CD4-positive, alpha-beta T cell treated with Interleukin-2 at 100 ng/mL for 4 hours (primary cell): ENCODE measurements at places on chromosomes 7 and 10.

DNA sequence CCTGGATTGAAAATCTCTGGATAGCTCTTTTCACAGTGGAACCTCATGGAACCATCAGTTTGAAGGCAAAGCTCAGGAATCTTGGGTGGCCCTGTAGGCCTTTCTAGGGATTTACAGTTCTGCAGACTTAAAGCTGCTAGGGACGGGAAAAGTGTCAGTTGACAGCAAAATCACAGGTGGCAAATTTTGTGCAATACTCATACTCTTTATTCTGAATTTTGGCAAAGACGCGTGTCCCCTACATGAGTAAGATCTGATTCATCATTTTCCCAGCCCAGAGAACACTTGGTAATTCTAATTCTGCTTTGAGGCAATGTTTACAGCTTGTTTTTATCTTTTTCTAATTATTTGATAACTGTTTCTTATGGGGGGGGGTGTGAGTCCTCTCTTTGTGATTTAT is 3.6 kb downstream of the LRRC17 start:
- DNase-seq, result no peak

DNA sequence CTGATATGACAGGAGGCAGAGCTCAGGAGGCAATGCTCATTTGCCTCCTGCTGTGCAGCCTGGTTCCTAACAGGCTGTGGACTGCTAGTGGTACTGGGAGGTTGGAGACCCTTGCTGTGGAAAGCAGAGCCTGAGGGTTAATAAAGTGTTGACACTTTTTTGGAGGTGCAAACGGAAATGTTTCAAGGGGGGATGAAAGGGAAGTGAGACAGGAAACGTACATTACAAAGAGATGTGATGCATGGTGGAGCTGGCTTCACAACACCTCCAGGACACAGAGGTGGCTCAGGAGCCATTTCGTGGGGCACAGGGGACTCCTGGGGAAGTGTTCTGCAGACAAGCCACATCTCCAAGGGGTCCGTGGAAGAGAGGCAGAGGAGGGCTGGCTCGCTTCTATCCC is 137.6 kb upstream of the SVIL start:
- no peak for DNase-seq

DNA sequence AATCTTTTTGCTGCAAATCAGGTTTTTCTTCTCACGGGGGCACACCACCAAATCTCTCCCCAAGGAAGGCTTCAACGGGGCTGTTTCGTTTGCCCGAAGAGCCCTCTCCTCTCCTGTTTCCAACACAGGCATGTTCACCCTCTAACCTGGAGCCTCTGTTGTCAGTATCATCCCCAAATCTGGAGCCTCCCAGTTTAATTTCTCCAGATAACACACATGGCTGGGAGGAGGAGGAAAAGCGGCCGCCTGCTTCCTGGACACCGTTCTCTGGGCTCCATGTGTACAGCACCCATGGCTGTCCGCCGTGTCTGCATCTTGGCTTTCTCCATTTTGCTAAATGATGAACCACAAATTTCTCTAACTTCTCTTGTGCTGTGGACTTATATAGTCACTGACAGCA is 214.5 kb downstream of the DIP2C start:
- no peak for DNase-seq

GRCh38 chr7:132187869-132188789 is 388.1 kb downstream of the PLXNA4 start:
- DNase-seq, result no peak

DNA sequence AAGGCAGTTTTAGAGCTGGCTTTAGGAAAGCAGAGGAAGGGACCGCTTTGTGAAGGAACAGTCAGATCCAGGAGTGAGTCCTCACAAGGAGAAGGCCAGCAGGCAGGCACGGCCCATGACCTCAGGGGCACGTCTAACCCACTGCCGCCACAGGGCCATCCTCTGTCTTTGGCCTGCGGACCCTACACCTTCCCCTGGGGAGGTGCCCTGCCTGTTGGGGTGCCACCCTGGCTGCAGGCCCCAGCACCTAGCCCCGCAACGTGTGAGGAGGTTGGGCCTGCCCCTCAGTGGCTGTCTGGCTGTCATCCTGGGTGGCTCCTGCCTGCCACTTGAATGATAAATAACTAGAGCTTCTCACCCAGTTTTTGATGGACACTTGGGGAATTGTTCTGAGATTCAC is 31.0 kb upstream of the TRIM8 start:
- peak; percentile 9 for DNase-seq

DNA sequence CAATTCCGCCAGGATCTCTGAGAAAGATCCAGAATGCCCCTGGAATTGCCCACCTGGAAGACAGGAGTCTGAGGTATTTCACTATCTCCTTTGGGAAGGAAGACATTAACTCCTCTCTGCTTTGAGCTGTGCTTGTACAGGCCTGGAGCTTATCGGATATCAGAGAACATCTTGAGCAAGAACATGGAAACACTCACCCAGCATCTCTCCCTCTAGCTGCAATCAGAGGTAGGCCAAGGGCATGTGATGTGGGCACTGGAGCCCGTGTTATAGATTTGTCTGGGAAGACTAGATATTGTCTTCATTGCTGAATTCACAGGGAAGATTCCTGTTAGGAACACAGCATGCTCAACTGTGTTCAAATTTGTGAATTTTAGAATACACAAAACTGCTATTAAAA is 233.9 kb downstream of the PHF14 start:
- DNase-seq, result no peak
